Myocyte (in vitro differentiated cells): ENCODE measurements at places on chromosomes 13 and 19.

- no peak for DNase-seq
Observed at GRCh38 chr13:111854403-111854802, 212.5 kb upstream of the SOX1 start.

DNA sequence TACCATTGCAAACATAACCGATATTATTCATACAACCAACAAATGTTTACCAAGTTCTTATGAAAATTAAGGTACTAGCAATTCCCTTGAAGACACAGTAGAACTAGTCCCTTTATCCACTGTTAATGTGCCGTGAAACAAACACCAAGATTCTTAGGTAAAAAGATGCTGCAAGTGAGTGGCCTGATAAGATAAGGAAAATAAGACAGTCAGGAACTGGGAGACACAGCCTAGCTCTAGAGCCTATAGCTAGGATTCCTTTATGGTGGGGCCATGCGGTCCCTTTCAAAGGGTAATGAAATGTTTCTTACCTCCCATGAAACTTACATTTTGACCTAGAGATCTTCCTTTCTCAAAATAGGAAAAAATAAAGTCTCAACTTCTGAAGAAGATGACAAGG lies 658.4 kb upstream of the MIR17HG start:
- DNase-seq = no peak

GRCh38 chr13:91100944-91101343 lies 246.5 kb upstream of the MIR17HG start:
- no peak for DNase-seq

DNA sequence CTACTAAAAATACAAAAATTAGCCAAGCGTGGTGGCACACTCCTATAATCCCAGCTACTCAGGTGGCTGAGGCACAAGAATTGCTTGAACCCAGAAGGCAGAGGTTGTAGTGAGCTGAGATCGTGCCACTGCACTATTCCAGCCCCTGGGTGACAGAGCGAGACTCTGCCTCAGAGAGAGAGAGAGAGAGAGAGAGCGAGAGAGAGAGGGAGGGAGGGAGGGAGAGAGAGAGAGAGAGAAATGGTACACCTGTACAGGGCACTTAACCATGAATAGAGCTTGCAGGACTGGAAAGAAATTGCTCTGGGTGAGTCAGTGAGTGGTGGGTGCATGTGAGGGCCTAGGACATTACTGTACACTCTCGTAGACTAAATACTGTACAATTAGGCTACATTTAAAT lies 40.5 kb upstream of the SLC7A9 start:
- DNase-seq = no peak

DNA sequence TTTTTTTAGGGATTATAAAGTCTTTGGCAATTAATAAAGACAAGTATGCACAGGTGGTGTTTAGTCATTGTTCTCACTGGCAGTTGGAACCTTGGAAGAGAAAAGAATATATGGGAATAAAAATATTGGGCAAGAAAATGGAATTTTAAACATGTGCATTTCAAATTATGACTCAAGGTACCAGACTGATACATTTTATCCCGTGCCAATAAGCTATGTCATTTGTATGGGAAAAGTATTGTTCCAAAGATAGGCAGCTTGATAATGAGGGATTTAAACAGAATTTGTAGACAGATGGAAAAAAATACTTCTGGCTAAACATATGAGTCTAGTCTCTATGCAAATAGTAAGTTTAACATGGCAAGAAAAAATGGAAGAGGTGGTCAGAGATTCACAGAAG lies 169.5 kb upstream of the UFM1 start:
- DNase-seq = peak; percentile 33

GRCh38 chr13:110230661-110231347 lies 76.2 kb downstream of the COL4A1 start:
- DNase-seq = no peak

DNA sequence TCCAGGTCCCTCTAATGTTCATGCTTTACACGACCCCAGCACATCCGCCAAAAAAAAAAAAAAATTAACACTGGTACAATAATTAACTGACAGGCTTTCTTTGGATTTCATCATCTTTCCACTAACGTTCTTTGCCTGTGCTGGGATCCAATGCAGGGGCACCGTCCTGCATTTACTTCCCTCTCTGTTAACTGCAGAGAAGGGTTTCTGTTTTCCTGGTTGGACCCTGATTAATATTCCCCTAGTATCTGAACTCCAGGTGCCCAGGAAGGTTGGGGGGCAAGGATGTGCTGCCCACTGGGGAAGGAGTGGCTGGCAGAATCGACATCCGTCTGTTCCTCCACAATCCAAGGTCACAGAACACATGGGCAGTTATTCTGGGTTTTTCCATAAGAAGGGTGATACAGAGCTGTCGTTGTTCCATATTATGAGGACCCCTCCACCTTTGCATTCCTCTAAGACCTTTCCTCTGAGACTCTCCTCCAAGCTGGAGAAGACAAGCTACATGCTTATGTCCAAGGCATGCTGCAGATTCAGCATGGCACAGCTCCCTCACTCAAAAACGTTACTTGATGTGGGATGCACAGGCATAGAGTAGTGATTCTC lies 4.5 kb upstream of the LAIR1 start:
- no peak for DNase-seq

GRCh38 chr19:44530777-44531176 lies 1.3 kb upstream of the CEACAM20 start:
- DNase-seq = no peak

GRCh38 chr13:80341756-80342370 lies 937 bp upstream of the SPRY2 start:
- peak; percentile 69 for DNase-seq

DNA sequence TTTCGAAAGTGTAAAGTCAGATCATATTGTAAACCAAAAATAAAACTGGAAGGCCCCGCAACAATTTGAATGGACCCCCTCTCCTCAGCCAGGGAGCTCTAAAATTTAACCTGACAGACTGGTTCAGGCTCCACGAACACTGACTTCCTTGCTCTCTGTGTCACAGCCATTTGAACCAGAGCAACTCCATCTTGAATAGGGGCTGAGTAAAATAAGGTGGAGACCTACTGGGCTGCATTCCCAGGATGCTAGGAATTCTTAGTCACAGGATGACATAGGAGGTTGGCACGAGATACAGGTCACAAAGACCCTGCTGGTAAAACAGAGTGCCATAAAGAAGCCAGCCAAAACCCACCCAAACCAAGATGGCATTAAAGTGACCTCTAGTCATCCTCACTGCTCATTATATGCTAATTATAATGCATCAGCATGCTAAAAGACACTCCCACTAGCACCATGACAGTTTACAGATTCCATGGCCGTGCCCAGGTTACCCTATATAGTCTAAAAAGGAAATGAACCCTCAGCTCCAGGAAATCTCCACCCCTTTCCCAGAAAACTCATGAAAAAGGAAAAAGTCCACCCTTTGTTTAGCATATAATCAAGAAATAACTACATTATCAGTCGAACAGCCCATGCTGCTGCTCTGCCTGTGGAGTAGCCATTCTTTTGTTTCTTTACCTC lies 43.1 kb downstream of the RFXAP start:
- no peak for DNase-seq

DNA sequence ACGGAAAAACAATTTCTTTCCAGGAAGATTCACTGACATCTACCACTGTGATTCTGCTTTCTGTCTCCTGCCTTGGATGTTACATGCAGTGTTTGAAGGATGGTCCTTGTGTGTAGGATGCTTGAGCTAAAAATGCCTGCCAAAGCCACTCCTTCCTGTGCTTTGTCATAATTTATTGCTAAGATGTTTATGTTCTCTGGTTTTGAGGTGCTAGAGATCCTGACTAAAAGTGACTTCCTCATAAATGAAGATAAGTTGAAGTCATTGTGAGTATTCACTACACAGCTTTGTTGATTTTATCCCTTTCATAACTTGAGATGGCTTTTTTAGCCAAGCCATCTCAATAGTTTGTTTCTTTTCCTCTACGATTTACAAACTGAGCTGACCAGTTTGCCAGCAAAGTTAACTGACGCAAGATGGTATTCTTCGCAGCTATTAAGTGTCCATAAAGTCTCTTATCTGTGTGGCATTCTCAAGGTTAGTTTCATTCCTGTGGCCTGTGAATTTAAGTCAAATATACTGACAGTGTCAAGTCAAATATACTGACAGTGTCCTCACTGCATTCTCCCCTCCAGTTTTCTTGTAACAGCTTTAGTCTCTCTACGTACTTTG lies 15.7 kb upstream of the FBXL3 start:
- DNase-seq = no peak

GRCh38 chr19:55766466-55766865 lies 2.5 kb upstream of the RFPL4AL1 start:
- DNase-seq = no peak

- DNase-seq = no peak
Observed at GRCh38 chr13:95128045-95128643, 173.1 kb downstream of the ABCC4 start.

GRCh38 chr13:29752175-29752574 lies 98.2 kb downstream of the UBL3 start:
- DNase-seq = no peak

GRCh38 chr13:78298657-78299056 lies 304.7 kb downstream of the POU4F1 start:
- no peak for DNase-seq

DNA sequence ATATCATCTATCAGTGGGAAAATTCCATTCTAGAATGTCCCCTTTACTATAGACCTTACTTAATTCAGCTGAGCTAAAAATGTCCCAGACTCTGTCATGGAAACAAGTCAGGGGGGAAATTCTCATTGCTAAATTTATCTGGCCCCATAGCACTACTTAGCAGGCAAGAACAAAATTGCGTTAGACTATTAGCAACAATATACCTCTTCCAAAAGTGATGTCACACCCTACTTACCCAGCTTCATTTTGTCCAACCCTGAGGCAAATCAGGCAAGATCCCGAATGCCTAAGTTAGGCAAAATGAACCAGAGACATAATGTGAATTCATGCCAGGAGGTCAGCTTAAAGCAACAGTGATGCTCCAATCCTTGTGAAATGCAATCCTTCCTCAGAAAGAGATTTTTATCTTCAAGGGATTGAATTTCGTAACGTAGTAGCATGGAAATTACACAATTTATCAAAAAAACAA lies 93.7 kb downstream of the FRY start:
- no peak for DNase-seq
